ENCODE measurements at places on chromosomes 4 and X.

DNA sequence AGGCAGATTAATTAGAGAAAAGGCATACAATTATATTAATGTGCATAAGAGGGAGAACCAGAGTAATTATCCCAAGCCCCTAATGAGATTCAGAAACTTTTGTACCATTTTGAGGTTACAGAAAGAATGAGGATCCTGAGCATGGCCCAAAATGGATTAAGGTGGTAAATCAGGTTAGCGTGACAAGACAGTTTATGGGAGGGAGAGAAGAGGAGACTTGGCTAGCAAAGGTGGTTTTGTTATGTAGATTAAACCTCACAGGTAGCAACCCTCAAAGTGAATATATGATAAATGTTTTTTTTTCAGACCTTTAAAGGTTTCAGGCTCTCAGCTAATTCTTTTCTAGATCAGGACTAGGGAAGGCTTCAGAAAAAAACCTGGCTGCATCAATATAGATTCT, 781.8 kb downstream of the FAM133A start:
- no peak for DNase-seq

DNA sequence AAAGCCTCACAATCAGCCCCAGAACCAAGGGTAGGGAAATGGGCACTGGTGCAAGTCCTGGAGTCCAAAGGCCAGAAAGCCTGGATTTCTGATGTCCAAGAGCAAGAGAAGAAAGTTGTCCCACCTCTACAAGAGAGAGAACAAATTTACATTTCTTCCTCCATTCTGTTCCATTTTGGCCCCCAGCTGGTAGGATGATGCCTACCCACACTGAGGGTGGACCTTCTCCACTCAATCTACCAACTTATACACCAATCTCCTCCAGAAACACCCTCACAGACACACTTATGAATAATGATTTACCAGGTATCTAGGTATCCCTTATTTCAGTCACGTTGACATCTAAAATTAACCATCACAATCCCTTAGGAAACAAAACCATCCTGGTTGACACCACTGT, 367.8 kb upstream of the GRIA3 start:
- DNase-seq, result no peak

GRCh38 chrX:109936598-109936997, 66.3 kb upstream of the TMEM164 start:
- no peak for DNase-seq

DNA sequence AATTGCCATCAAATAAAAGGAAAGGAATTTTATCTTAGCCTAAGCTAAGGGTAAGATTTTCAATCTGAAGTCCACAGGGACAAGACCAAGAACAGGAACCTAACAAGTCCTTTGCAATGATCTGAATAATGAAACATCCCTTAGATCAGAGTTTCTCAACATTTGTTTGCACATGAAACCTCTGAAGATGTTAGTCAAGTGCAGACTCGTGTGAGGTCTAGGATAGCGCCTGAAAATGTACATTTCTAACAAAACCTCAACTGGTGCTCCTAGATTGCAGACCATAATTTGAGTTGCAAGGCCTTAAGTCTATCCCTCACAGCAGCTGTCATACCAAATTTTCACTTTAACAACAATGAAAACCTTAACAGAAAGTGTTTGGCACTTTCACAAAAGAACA, 337.6 kb downstream of the DMD start:
- no peak for DNase-seq

DNA sequence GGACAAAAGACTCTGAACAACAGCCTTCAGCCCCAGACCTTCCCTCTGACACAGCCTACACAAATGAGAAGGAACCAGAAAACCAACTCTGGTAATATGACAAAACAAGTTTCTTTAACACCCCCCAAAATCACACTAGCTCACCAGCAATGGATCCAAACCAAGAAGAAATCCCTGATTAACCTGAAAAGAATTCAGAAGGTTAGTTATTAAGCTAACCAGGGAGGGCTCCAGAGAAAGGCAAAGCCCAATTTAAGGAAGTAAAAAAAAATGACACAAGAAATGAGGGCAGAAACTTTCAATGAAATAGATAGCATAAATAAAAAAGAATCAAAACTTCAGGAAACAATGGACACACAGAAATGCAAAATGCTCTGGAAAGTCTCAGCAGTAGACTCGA, 224.0 kb downstream of the TRIML1 start:
- no peak for DNase-seq

DNA sequence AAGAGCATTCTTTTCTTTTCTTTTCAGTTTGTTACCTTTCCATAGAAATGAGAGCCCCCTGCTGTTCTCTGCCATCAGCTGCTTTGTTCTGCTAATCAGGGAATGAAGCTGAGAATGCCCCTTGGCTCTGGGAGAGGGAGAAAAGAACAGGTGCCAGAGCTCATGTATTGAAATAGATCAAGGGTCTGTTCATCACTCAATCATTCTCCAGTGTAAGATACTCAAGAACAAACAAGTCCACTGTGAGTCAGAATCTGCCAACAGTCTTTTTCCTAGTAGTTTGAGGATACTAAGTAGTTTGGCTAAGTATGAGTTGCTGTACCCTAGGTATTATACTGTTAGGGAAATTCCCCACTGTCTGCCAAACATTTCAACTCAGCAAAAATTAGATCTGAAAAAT, 144.3 kb downstream of the RTL3 start:
- DNase-seq, result no peak

DNA sequence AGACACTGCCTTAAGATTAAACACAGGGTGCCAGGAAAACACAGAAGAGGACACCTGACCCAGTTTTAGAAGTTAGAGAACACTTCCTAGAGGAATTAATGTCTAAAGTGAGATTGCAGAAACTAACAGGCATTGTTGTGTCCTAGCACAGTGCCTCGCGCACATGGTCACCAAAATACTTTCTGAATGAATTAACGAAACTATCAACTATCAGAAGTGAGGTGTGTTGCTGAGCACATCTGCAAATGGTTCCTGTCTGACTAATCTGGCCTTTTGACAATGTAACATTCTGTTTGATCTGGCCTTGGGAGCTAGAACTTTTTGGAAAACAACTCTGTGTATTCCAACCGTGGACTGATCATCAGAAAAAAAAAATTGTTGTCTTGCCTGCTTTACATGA, 556.8 kb upstream of the LCORL start:
- DNase-seq, result no peak

GRCh38 chrX:11244636-11245035, 48.6 kb upstream of the AMELX start:
- DNase-seq, result no peak

DNA sequence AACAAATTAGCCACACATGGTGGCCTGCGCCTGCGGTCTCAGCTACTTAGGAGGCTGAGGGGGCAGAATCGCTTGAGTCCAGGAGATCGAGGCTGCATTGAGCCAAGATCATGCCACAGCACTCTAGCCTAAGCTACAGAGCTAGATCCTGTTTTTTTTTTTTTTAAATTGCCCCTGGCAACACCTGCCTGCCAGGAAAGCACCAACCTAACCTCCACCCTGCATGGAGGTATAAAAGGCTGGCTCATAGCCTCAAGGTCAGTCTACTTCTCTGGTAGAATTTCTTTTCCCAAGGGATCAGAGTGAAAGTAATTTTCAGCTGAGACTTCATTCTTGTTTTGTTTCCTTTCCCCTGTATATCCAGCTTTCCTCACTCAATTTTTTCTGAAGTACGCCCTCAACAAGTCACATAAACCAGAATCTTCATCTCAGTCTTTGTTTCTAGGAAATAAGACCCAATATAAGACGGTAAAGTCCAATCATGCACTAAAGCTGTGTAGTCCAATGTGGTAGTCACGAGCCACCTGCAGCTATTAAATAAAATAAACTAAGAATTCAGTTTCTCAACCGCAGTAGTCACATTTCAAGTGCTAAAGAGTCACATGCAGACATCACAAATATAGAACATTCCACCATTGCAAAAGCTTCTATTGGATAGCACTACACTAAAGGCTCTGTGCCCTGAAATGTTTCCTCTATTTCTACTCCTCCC, 113.3 kb downstream of the HPGD start:
- no peak for DNase-seq

DNA sequence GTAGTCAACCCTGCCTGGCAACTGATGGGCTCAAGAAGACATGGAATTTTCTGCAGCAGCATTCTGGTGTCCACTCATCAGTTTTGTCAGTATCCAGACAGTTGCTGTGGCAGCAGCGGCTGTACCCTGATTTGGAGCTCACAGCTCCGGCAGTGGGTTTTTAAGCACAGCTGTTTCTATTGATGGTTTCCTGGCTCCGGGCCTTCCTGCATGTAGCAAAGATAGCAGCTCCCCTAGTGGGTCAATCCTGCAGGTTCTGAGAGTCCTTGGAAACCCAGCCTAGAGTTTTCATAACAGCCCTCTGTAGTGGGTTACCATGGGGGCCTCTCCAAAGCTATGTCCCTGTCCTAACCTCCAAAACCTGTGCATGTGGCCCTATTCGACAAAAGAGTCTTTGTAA, 84.0 kb upstream of the ATP6AP2 start:
- no peak for DNase-seq

DNA sequence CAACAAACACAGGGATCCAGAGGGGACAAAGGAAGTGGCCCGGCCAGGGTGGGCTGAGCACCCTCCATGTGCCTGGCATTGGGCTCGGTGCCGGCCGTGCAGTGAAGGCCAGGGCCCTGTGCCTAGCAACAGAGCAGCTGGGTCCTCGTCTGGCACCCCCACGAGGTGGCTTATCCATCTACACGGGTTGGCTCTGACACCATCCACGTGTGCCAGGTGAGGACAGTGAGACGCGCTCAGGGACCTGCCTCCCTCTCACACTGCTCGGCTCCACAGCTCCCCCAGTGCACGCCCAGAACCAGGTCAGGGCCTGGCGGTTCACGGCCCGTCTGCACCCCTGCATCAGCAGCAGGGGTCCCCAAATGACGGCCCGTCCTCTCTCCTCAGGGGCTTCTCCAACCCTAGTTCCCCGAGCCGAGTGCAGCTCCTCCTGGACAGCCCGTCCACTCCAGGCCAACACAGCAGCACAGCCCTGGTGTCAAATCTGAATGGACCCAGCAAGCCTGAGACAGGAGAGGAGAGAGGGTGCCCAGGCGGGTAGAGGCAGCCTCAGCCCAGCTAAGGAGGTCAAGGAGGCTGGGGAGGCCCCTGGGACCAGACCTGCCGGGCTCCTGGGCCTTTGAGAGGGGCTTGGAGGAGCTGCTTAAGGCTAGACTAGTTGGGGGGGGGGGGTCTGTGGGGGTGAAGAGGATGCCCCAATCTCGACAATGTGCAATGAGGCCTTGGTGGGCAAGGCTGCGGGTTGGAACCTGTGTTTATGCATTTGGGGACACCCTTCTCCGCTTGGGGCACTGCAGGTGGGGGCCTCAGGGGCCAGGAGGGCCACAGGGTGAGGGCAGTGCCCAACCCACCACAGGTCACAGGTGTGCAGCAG, 113.6 kb downstream of the FAM53A start:
- DNase-seq, result no peak

- DNase-seq, result no peak
Observed at GRCh38 chrX:39710776-39711175, 387.0 kb downstream of the BCOR start.

DNA sequence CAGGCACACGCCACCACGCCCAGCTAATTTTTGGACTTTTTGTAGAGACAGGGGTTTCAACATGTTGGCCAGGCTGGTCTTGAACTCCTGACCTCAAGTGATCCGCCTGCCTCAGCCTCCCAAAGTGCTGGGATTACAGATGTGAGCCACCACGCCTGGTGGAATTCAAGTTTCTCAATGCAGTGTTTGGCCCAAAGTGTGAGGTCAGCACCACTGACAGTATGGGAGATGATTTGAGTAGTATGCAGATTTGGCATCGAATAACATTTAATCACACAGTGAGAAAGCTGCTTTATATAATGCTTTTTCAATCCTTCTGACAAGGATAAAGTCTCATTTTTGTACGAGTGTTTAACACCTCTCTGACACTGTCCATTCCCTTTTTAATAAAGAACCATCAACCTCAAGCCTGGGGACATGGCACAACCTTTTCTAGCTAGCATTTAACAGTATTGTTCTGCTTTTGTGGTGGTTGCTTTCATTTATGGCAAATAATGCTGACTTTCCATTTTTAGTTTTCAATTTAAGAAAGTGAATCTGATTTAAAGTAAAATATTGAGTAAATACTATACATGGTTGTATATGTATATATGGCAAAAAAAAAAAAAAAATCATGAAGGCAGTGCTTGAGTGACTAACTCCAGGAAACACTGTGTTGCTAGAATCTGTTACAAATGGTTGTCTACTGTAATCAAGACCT, 4.3 kb upstream of the NSUN7 start:
- no peak for DNase-seq

- no peak for DNase-seq
Observed at GRCh38 chr4:107809210-107809609, 15.5 kb upstream of the SGMS2 start.

DNA sequence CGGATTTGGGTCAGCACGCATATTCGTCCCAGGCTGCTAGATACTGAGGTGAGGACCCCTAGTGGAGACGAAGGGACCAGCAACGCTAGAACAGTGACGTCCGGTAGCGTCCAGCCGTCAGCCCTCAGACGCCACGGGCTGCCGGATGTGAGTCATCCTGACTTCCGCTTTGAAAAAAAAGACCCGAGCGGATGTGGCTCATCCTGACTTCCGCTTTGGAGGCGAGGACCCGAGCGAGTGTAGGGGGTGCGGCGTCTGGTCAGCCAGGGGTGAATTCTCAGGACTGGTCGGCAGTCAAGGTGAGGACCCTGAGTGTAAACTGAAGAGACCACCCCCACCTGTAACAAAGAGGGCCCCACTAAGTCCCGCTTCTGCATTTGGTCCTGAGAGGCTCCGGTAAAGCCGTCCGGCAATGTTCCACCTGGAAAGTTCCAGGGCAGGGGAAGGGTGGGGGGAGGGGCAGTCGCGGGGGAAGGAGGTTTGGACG, at the start of gene MAGEB2:
Gene MAGEB2 (plus strand): TSS at position 207 of the 487 bp plus-strand sequence. CDS start 3,018 bp downstream, outside the sequence.
- DNase-seq, result no peak

DNA sequence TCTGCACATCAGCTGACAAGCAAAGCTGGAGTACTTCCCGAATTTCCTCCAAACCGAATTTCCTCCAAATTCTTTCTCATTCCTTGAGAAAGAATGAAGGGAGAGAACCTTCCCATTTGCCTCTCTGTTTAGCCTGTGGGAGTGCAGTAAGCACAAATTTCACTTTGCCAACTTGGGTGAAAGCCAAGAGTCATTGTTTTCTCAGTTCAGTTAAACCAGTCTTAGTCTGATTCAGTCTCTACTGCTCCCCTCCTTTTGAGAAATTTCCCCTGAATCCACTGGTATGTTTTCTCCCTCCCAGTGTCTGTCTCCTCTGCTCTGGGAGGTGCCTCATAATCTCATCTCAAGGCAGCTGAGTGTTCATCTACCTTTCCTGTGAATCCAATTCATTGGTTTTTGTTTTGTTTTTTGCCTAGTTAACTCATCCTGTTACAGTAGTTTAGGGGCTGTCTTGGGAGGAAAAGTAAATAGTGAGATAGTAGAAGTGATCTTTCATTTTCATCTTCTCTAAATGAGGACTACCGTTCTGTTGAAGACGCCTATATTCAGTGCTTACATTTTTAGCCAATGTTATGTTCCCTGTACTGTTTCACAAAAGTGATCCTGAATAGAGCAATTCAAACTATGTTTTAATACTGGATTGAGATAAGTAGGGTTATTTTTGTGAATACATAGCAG, 49.0 kb downstream of the SYTL5 start:
- no peak for DNase-seq

- no peak for DNase-seq
Observed at GRCh38 chr4:91914176-91914804, 389.5 kb upstream of the GRID2 start.
